ENCODE measurements at places on chromosomes 1 and 21.

GRCh38 chr21:35323947-35324346 is 274.8 kb upstream of the RUNX1 start:
- no peak for DNase-seq

DNA sequence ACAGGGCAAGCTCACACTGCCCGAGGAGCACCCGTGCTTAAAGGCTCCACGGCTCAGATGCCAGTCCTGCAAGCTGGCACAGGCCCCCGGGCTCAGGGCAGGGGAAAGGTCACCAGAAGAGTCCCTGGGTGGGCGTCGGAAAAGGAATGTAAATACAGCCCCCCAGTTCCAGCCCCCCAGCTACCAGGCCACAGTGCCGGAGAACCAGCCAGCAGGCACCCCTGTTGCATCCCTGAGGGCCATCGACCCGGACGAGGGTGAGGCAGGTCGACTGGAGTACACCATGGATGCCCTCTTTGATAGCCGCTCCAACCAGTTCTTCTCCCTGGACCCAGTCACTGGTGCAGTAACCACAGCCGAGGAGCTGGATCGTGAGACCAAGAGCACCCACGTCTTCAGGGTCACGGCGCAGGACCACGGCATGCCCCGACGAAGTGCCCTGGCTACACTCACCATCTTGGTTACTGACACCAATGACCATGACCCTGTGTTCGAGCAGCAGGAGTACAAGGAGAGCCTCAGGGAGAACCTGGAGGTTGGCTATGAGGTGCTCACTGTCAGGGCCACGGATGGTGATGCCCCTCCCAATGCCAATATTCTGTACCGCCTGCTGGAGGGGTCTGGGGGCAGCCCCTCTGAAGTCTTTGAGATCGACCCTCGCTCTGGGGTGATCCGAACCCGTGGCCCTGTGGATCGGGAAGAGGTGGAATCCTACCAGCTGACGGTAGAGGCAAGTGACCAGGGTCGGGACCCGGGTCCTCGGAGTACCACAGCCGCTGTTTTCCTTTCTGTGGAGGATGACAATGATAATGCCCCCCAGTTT is 1.3 kb downstream of the CELSR2 start:
- no peak for DNase-seq

DNA sequence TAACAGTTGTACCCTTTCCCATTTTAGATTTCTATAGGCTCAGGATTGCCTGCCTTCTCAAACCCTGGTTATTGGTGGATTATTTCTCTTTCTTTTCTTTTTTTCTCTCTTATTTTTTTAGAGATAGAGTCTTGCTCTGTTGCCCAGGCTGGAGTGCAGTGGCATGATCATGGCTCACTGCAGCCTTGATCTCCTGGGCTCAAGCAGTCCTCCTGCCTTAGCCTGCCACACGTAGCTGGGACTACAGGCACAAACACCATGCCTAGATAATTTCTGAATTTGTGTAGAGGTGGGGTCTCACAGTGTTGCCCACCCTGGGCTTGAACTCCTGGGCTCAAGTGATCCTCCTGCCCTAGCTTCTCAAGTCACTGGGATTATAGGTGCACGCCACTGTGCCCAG is 58.8 kb downstream of the UCK2 start:
- DNase-seq, result no peak

GRCh38 chr1:24150234-24151174 is 7.6 kb upstream of the IL22RA1 start:
- peak; percentile 83 for DNase-seq

DNA sequence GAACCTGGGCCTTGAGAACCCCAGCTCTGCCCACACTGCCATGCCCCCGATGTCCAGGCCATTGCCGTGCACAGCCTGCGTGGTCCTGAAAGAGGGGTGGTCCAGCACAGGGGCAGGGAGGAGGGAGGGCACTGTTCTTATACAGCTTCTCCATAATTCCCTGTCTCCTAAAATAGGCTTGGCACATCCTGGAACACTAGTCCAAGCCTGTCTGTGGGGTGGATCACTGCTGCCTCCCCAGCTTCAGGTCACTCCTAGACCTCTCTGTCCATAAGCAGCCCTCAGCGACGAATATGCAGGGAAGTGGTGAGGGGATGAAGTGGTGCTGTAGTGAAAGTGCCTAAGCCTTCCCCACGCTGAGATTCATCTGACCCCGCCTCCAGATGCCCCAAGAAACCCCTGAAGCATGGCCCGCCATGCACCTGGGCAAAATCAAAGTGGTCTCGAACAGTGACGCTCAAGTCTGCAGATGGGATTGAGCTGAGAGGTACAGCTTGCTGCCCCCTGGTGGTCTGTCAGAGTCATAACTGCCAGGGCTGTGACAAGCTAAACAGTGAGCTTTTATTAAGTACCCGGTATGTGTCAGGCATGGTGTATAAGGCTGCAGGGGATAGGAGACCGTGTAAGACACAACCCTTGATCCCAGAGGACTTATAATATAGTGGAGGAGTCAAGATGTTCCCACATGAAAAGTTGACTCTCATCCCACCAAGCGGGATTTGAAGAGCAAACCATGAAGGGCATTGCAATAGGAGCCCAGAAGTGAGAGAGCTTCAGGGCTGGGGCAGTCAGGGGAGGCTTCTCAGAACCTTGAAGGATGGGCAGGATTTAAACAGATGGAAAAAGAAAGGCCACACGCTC is 66.6 kb downstream of the FAM163A start:
- peak; percentile 35 for DNase-seq

DNA sequence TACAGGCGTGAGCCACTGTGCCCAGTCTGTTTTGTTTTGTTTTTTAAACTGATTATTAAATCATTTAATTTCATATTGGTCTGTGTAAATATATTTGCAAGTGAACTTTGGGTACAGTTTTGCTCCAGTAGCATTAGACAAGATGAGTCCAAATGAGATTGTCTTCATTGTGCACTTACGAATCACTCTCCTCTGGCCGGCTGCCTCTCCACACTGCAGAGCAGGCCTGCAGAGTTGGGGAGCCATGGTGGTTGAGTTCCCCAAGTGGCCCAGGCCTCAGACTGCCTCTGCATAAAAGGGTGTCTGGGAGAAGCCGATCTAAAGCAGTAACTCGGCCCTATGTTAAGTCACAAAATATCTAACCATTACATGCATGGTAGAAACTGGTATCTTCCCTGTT is 74.8 kb downstream of the ATP5PO start:
- no peak for DNase-seq

GRCh38 chr1:150362721-150363425 is 1.1 kb upstream of the RPRD2 start:
- peak; percentile 53 for DNase-seq

- no peak for DNase-seq
Measured at GRCh38 chr21:17454315-17455027, 58.4 kb upstream of the CXADR start.

- DNase-seq, result no peak
Measured at GRCh38 chr1:11741482-11741881, 5.5 kb downstream of the AGTRAP start.

DNA sequence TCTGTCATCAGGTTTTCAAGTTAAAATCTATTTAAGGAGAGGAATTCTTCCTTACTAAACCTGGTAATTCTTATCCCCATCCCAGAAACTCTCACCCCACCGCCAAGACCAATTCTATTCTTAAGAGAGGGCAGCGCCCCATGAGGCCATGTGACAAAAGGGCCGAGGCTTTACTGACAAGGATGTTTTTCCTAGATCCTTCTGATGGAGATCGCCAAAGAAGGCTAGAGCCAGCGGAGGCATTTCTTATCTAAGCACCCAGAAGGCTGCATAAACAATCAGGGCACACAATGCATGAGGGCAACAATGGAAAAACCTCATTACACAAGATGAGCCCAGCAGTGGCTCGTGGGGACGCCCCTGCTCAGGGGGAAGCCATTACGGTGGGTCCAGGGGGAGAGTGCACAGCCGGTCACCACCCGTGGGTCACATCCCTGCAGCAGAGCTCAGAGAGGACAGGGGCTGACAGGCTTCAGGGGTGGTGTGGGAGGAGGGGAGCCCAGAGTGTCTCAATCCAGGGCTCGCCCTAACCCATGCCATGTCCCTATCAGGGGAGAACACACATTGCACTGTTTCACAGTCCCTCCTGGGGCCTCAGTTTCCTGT is 88.7 kb downstream of the ITPKB start:
- no peak for DNase-seq

DNA sequence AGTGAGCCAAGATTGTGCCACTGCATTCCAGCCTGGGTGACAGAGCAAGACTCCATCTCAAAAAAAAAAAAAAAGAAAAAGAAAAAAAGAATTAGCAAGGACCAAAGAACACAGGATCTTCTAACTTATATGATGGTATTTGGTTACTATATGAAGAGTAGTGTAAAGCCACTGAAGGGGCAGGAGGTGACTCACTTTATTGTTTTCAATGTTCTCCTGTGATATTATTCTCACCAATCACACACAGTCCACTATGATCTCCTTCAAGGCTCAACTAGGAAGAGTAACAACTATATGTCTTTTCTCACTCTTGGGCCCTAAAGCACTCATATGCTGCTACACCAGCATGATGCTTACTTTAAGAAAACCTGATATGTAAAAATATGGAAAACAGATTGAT is 26.7 kb downstream of the RC3H1 start:
- no peak for DNase-seq

DNA sequence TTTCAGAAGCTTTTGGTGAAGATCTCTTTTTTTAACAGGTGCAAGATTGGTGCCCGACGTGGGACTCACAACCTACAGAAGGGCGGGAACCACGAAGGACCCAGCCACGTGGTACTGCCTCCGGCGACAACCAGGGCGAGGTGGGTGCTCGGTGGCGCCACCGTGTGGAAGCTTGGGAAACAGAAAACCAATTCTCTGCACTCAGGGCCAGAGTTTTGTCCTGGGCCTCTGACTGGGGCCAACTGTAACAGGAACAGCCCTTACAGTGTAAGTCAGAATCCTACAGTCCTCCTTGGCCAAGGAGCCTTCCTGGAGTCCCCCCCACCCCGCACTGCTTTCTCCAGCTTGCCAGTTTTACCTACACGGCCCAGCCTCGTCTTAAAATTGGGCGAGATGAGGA is 11.6 kb upstream of the S100A7A start:
- DNase-seq, result no peak

- no peak for DNase-seq
Measured at GRCh38 chr1:107277022-107277421, 136.2 kb downstream of the NTNG1 start.
